A549 treated with DMSO at 1 μM for 4 hours (cell line): ENCODE measurements at places on chromosomes 12 and 14. TPM values are rescaled to one million over a fixed set of nuclear protein-coding genes. Genes with fewer than 3 reads are reported as not detected.

The TCL1B gene
- not detected in 5 replicates for total RNA-seq

The POLE2 gene
- total RNA-seq, result 12.4 to 15.2 TPM (median 14.3 TPM) in 5 replicates

The TPPP2 gene
- not detected in 5 replicates for total RNA-seq

The KRT72 gene
- total RNA-seq, result not detected in 5 replicates

The TSPAN19 gene
- total RNA-seq, result not detected in 5 replicates

The PTHLH gene
- 37.6 to 41.9 TPM (median 40.6 TPM) in 5 replicates for total RNA-seq

The TTC6 gene
- 0.36 to 0.78 TPM (median 0.44 TPM) in 5 replicates for total RNA-seq

The KRT79 gene
- total RNA-seq, result 0.08 to 0.20 TPM (median 0.10 TPM) in 3 of 5 replicates, not detected in the others

The RPS29 gene
- 3,303 to 4,991 TPM (median 4,389 TPM) in 5 replicates for total RNA-seq

The TAMALIN gene
- 0.31 to 0.53 TPM (median 0.47 TPM) in 4 of 5 replicates, not detected in the other for total RNA-seq

The GPR84 gene
- 0.15 TPM in 1 of 5 replicates, not detected in the others for total RNA-seq
